HTR-8/SVneo (cell line): ENCODE measurements at places on chromosomes 12 and 14.

GRCh38 chr14:91068642-91069041 lies 8.2 kb upstream of the RPS6KA5 start:
- DNase-seq, result no peak

GRCh38 chr14:39668449-39668848 lies 236.2 kb upstream of the FBXO33 start:
- DNase-seq, result no peak

DNA sequence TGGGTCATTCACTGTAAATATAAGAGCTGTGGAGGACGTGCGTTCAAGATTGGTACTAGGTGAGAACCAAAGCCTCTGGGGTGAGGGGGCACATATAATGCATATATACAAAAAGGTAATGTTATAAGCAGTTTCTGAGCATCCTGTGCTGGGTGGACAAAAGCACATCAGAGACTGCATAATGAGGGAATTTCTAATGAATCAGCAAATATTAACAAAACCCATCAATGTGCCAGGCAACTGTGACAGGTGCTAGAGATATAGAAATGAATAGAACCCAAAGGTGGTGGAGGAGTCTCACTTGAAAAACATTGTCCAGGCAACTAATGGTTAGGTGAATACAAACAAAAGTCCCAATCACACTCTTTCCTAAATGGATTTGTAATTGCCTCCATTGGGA lies 74.7 kb downstream of the GPR65 start:
- DNase-seq, result no peak

- DNase-seq, result no peak
These were observed 272.1 kb downstream of the LRIG3 start for GRCh38 chr12:58648176-58648575.

GRCh38 chr12:116426391-116427136 lies 132.6 kb upstream of the MAP1LC3B2 start:
- DNase-seq, result peak; percentile 94

GRCh38 chr12:99393763-99394162 lies 253.8 kb upstream of the GARIN6 start:
- DNase-seq, result no peak
